ENCODE measurements at places on chromosomes 3 and 15.

DNA sequence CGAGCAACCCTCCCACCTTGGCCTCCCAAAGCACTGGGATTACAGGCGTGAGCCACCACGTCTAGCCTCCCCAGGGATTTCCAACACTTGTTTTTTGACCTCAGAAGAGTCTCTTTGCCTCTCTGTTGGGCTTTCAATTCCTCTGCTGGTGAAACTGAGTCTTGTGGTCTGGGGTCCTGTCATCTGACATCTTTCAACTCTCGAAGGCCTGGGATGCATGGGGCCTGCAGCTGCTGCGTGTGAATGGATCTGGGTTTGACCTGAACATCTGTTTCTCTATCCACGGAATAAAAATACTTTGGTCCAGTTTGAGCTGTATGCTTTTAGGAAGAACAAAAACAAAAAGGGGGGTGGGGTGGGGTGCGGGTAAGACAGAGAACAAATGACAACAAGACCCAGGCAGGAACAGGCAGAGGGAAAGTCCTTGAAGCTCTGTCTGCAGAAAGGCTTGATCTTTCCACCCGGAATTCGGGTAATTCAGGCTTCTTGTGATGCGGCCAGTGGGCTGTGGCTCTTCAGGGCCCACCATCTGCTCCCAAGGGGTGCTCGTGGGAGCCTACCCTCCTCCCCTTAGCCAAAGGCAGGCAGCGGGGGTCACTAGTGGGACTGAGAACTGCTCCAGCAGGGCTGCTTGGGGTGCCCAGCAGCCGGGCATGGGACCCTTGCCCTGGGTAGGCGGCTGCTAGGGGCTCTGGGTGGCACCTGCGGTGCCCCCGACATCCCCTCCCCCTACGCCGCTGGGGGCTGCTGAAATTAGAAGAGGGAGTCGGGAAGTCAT, 71.5 kb downstream of the SLC12A8 start:
- DNase-seq = no peak

GRCh38 chr3:122415762-122416654, at the start of gene WDR5B:
WDR5B (minus strand) TSS chr3:122416062; CDS start chr3:122415528, 534 bp downstream.
- no peak for DNase-seq

- no peak for DNase-seq
Observed at GRCh38 chr3:170368921-170369320, 11.4 kb downstream of the SKIL start.

- no peak for DNase-seq
Observed at GRCh38 chr3:159032311-159032710, 230.5 kb downstream of the MFSD1 start.

GRCh38 chr3:19816631-19817030, 117.4 kb downstream of the EFHB start:
- DNase-seq = no peak

GRCh38 chr15:62737551-62737950, 305.0 kb upstream of the TPM1 start:
- no peak for DNase-seq

DNA sequence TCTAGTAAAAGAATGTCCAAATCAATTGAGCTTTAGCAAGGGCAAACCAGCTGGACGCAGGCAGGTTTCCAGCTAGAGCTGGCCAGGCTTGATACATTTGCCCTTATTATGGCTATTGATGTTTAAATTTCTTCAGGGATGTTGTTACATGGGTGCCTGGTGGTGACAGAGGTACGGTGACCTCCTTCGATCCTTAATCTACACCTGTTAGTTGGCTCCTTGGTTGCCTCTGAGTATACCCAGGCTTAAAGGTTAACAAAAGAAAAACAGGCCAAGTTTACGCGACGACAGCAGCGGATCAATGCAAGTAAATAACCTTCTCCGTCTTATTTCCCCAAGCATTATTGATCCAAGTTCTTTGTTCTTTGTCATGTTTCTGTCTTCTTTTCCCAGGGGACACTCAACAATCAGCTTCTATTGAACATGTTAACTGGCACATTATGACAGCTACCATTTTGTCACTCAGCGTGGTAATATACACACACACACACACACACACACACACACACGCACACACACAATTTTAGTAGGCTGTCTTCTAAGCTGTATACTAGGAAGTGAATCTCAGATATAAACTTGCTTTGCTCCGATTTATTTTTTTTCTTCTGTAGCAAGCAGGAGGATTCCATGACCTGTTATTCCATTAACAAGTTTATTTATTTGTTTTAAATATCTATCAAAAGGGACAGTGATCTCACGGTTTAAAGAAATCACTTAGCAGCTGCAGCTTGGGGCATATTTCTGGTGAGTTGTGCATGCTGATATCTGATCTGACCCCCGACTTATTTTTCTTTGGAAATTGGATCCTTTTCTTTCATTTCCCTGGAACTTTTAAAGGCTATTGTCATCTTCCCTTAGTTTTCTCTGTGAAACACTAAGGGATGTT, 844.7 kb downstream of the MCTP2 start:
- DNase-seq = no peak

- DNase-seq = no peak
Observed at GRCh38 chr3:39281533-39281932, 1.7 kb upstream of the CX3CR1 start.

- DNase-seq = peak; percentile 91
Observed at GRCh38 chr3:42256135-42256819, 9.7 kb downstream of the CCK start.

GRCh38 chr15:68666120-68666811, 87.5 kb downstream of the CORO2B start:
- no peak for DNase-seq

GRCh38 chr3:60269377-60269776, 981.9 kb downstream of the FHIT start:
- DNase-seq = no peak

DNA sequence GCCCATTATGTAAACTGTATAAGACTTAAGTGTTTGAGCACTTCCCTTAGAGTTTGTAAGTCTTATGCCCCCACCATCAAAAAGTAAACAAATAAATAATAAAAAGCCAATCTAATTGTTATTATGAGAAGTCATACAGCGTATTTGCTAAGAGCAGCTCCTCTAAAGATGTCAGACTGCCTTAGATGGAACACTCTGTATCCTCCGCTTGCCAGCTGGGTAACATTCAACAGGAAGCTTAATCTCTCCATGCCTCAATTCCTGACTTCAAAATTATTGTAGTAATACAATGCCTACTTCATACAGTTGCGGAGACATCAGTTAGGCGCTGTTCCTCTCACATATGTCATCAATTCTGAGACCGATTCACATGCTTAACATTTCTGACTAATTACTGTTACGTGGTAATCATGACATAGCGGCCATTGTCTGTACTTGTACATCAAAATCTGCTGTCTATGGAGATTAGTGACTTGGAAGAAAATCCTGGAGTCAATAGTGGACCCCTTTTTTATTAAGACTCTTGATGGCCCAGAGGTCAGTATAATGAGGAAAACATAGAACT, 417.7 kb downstream of the LPP start:
- DNase-seq = no peak

Data from SW 1271 (cell line).